Stimulated activated CD4-positive, alpha-beta T cell treated with anti-CD3 and anti-CD28 coated beads, Interleukin-4, amount 100 ng/mL, for 48 hours (primary cell): ENCODE measurements at places on chromosomes 2 and 18.

GRCh38 chr18:11283479-11284161 lies 134.3 kb upstream of the PIEZO2 start:
- no peak for DNase-seq

- DNase-seq = no peak
Observed at GRCh38 chr18:9386879-9387278, 52.3 kb downstream of the TWSG1 start.

- no peak for DNase-seq
Observed at GRCh38 chr2:117714745-117715417, 99.6 kb upstream of the DDX18 start.

DNA sequence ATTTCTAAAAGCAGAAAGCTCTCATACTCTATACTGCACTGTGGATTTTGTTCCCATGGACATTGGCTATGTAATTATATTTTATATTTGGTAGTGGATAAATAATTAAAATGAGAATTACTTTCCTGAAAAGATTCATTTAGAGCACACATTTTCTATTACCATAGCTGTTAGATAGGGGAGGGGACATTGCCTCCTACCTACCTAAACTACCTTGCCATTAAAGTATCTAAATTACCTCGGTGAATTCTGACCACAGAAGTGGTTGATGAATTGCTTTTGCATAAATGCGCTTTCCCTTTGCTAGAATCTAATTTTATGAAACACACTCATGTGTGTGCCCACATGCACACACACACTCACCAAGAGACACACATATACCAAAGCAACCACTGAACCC lies 329.1 kb downstream of the MTX2 start:
- no peak for DNase-seq

DNA sequence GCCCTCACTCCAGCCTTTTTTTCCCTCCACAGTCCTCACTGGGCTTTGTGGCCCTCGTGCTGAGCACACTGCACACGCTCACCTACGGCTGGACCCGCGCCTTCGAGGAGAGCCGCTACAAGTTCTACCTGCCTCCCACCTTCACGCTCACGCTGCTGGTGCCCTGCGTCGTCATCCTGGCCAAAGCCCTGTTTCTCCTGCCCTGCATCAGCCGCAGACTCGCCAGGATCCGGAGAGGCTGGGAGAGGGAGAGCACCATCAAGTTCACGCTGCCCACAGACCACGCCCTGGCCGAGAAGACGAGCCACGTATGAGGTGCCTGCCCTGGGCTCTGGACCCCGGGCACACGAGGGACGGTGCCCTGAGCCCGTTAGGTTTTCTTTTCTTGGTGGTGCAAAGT lies 39.4 kb downstream of the STEAP3 start:
- DNase-seq = no peak

GRCh38 chr18:63882333-63883141 lies 5.0 kb upstream of the SERPINB2 start:
- no peak for DNase-seq

DNA sequence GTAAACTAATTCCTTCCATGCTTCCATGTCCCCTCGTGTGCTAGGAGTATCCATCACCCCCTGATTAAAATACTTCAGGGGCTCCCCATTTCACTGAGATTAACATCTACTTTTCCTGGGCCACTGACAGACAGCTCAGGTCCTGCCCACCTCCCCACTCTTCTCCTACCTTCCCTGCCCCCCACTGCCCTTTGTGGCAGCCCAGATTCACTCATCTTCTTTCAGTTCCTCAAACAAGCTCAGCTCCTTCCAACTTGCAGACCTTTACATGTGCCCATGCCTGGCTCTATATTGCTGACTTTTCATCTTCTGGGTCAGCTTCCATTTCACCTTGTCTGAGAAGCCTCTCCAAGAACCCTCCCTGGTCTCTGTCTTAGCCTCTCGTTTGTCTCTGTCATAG lies 12.0 kb downstream of the RUFY4 start:
- no peak for DNase-seq

DNA sequence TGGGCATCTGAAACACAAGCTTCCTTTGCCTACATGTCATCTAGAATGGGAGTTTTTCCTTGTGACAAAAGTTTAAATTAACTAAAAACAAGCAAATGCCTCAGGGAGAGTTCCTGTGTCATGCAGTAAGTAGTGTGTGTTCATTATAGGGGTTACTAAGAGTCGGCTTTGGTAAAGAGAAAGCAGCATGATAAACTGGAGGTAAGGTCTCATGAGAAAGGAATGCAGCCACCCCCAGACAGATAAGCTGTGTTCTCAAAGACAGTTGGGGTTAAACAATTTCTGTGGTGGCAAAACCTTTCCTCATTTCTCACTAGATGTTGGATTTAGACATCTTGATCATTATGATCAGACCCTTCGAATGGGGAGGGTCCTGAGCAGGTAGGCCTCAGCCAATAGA lies 129.7 kb downstream of the MAP4K4 start:
- no peak for DNase-seq

GRCh38 chr2:27624943-27625342 lies 3.9 kb downstream of the CCDC121 start:
- no peak for DNase-seq

GRCh38 chr2:152537081-152537651 lies 180.1 kb downstream of the PRPF40A start:
- DNase-seq = no peak

DNA sequence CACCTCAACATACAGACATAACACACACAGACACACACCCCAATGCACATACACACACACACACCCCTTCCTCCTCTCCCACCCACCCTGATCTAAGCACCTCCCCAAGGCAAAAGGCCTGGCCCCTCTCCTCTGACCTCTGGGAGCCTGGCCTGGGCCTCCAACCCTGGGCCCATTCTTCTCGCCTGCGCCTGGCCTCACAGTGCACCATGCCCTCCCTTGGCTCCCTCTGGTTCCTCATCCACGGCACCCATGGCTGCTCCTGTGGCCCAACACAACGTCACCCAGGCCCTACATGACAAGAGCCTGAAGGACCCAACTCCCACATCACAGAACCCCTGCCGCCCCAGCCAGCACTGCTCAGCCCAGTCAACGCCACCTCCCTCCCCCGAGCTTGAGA lies 281.3 kb downstream of the CELF4 start:
- DNase-seq = no peak

GRCh38 chr2:133476931-133477615 lies 91.2 kb downstream of the NCKAP5 start:
- no peak for DNase-seq

DNA sequence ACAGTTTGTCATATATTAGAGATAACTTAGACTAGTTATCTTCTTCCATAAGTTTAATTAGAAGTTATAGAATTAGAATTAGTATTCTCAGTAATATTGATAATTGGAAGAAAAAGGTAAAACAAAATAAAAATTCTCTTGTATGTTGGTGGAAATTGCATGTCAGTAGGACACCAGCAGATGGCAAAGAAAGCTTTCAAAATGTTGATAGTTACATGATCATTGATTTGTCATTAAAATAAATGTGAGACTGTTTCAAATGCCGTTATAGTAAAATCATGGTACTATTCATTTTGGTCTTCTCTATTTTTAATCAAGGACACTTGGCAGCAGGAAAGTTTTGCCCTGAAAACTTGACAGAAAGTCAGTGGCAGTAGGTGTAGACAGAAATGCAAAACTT lies 270.2 kb downstream of the TGIF1 start:
- no peak for DNase-seq

DNA sequence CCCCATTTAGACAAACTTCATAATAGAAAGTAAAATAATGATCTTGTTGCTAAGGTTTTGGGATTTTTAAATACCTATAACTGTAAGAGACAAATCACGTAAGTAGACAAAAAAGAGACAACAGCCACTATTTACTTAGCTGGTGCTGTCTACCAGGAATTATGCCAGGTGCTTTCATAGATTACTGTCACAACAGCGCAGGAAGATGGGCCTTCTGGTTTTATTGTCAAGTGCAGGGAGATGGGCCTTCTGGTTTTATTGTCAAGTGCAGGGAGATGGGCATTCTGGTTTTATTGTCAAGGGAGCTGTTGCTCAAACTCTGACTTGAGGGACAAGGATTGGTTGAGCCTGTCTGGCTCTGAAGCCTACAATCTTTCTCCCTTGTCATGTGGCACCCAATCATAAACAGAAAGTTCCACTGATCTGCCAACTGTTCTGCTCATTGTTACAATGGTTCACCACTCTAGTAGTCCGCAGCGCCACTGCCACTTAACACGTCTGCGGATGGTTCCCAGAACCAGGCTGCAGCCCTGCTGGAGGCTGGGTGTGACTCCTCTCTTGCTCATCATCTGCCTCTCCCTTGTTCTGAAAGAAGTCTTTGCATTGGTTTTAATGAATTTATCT lies 95.0 kb downstream of the RNF144A start:
- DNase-seq = no peak

DNA sequence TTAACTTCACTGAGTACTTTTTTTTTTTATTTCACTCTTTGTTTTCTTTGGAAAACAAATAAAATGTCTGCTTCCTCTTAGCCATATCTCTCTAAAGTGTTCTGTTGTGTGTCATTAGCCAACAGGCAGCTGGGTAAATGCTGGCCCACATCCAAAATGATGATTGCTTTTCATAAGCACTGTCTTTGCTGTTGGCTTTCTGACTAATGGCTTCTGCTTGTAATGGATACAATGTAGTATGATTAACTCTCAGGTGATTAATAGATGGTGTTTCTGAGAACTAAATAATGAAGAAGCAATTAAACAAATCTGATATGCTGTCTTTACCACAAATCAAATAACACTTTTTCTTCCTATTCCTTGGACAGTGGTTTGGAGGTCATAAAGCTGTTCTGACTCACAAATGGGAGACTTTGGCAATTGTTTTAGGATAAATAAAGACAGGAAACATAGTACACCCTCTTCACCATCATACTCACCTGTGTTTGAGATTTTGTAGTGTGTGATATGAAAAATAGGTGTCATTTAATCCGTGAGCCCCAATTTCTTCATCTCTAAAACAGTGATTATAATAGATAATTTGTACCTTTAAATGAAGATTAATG lies 888.4 kb downstream of the TSN start:
- no peak for DNase-seq

DNA sequence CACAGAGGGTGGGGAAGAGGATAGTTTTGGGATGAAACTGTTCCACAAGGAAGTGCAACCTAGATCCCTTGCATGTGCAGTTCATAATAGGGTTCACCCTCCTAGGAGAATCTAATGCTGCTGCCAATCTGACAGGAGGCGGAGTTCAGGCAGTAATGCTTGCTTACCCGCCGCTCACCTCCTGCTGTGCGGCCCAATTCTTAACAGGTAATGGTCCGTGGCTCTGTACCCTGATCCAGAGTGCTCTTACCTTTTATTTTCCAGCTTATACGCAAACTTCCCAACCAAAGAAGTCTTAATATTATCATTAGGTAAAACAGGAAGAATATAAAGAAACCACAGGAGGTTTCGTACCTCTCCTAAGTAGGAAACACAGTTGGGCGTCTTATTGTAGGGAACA lies 82.7 kb upstream of the CD302 start:
- no peak for DNase-seq

GRCh38 chr2:236252602-236253001 lies 11.6 kb downstream of the ASB18 start:
- no peak for DNase-seq

- DNase-seq = no peak
Observed at GRCh38 chr18:26003817-26004216, 86.6 kb downstream of the SS18 start.

DNA sequence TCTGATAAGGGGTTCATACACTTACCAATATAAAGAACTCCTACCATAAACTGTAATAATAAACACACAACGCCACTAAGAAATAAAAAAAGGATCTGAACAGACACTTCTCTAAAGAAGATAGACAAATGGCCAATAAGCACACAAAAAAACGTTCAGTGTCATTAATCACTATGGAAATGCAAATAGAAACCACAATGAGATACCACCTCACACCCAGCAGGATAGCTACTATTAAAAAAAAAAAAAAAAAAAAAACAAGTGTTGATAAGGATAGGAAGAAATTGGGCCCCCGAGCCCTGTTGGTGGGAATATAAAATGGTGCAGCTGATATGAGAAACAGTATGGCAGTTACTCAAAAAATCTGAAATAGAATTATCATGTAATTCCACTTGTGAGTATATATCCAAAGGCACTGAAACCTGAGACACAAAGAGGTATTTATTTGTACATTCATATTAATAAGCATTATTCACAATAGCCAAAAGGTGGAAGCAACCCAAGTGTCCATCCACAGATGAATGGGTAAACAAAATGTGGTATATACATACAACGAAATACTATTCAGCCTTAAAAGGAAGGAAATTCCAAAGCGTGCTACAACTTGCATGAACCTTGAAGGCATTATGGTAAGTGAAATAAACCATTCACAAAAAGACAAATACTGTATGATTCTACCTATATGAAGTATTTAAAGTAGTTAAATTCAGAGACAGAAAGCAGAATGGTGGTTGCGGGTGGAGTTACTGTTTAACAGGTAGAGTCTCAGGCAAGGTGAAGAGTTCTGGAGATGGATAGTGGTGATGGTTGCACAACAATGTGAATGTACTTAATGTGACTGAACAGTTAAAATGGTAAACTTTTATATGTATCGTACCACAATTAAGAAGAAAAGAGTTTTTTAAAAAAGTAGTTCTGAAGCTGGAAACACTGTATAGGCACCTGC lies 17.9 kb downstream of the REV1 start:
- DNase-seq = no peak

GRCh38 chr2:12005886-12006681 lies 259.7 kb downstream of the LPIN1 start:
- peak; percentile 61 for DNase-seq

DNA sequence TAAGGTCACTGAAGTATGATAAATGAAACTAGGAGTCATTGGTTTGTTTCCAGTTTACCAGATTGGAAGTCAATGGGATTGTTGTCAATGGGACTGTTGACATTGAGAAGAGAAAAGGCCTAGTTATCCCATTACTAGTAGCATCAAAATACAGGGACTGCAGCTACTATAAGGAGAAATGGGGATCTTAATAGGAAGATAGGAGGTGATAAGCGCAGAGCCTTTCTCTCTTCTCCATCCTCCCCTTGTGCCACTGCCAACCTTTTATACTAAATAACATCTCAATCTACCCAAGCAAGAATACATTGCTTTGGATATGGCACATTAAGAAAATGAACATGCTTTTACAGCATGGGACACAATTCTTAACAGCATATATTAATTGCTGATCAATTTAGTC lies 10.5 kb upstream of the BBS5 start:
- no peak for DNase-seq

- DNase-seq = no peak
Observed at GRCh38 chr2:79612999-79613398, 100.1 kb downstream of the CTNNA2 start.

GRCh38 chr18:73653827-73654226 lies 493.8 kb downstream of the FBXO15 start:
- DNase-seq = no peak

DNA sequence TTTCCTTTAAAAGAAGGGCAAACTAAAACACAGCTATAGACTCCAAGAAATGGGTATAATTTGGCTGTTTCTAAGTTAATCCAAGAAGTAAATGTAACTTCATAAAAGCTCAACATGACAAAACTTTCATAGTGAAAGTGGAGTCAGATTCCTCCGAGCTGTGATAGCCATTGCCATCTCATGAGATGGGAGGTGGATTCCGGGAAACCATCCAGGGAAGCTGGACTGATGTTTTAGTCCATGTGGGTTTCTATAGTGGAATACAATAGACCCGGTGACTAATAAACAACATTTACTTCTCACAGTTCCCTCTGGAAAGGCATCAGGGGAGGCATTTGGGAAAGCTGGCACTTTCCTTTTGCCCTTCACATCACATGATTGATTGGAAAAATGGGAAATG lies 10.0 kb upstream of the LAPTM4A start:
- DNase-seq = no peak

- no peak for DNase-seq
Observed at GRCh38 chr2:120555092-120555491, 180.6 kb upstream of the GLI2 start.

GRCh38 chr2:30684516-30684915 lies 122.7 kb downstream of the CAPN13 start:
- DNase-seq = no peak
